HT1080 (cell line): ENCODE measurements at places on chromosomes 1 and 21. TPM values are rescaled to one million over a fixed set of nuclear protein-coding genes. Genes with fewer than 3 reads are reported as not detected.

Gene NR5A2
- 0.19 and 0.23 TPM in 2 replicates for total RNA-seq

DNA sequence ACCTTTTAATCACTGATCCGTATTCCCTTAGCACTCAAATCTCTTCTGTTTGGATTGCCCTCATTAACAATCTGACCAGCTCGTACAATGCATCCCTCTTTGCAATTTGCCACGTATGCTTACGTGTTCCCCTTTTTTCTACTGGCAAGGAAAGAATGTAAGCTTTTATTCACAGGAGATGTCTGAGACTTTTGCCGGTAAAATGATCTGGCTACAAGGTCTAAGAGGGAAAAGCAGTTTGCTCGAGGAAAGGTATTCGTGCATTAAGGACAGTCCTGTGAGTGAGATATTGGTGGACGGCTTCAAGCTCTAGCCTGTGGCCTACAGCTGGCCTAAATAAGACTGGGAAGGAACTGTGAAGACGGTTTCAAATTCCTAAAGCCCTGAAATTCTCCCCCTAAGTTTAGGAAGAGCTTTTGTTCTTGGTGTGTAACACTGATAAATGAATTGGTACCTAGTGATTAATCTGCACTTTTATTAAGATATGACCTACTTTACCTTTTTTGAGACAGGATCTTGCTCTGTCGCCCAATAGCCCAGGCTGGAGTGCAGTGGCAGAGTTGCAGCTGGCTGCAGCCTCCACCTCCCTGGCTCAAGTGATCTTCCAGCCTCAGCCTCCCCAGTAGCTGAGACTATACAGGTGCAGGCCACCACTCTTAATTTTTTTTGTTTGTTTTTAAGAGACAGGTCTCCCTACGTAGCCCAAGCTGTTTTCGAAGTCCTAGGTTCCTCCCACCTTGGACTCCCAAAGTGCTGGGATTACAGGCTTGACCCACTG is 895 bp upstream of the UBR4 start:
- DNase-seq = no peak

Gene CA6
- total RNA-seq = not detected in 2 replicates

Gene F11R
- total RNA-seq = 6.6 and 10.3 TPM in 2 replicates

GRCh38 chr21:15057285-15057684 is 7.5 kb downstream of the NRIP1 start:
- DNase-seq = no peak
